ENCODE measurements at places on chromosomes 2 and 18. TPM values are rescaled to one million over a fixed set of nuclear protein-coding genes. Genes with fewer than 3 reads are reported as not detected.

Gene HOXD1
- total RNA-seq, result 0.64 TPM

- no peak for DNase-seq
These were observed 261.6 kb downstream of the NDUFA10 start for GRCh38 chr2:239763433-239764097.

GRCh38 chr2:223697316-223697891 lies 95.2 kb upstream of the SCG2 start:
- DNase-seq, result no peak

Gene NT5C1B
- total RNA-seq, result not detected

DNA sequence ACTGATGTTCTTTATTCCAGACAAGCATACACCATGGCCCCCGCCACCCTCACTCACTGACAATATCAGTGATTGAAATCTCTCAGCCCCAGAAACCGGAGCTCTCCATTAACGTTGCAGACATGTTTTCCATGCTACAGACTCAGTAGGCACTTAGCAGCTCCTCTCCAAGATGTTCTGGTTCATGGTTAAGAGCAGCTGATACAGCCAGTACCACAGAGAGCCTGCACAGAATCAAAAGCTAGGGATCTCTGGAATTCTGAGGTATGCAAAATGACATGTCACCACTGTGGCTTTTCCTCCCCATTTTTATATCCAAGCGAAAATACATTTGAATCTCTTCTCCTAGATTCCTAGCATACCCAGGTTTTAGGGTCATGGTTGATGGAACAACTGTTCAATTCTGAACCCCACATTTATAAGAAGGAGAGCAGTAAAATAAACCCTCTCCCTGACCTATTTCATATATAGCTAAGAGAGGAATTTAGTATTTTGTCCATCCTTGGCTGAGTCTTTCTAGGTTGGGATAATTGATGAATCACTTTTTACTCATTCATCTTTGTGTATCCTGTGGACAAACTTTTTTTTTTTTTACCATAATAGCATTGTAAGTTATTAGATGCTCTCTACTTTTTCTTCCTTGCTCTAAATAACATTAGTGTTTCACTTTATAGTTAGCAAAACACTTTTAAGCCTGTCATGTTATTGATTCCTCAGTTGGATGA lies 488.4 kb upstream of the PIK3C3 start:
- DNase-seq, result no peak

Gene LAMA1
- 10.2 TPM for total RNA-seq

- no peak for DNase-seq
These were observed 192.8 kb upstream of the APCDD1 start for GRCh38 chr18:10261344-10262276.

Gene HK2
- total RNA-seq, result 19.9 TPM

GRCh38 chr2:53600815-53601214 lies 166.8 kb upstream of the CHAC2 start:
- no peak for DNase-seq

Gene ODC1
- total RNA-seq, result 39.8 TPM

- DNase-seq, result no peak
These were observed 796.1 kb downstream of the DCDC2C start for GRCh38 chr2:4499316-4500030.

DNA sequence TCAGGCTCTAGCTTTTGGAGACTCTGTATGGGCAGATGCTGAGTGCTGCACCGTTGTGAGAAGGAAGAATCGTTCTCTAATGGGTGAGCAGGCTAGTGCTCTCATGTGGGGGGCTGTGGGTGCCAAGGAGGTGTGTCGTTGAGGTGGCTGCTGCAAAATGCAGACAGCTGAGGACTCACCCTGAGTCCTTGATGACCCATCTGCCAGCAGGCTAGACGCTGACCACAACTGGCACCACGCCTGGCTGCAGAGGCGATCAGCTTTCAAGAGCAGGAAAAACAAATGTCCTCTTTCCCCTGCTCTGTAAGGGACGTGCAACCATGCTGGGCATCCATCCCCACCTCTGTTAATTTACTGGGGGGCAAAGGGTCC lies 48.2 kb downstream of the HAUS1 start:
- DNase-seq, result no peak

Gene KATNAL2
- 16.8 TPM for total RNA-seq

Gene SALL3
- not detected for total RNA-seq

Gene TSN
- total RNA-seq, result 35.1 TPM

GRCh38 chr18:79975043-79975442 lies 10.6 kb downstream of the HSBP1L1 start:
- DNase-seq, result no peak

- DNase-seq, result no peak
These were observed 117.8 kb upstream of the TWIST2 start for GRCh38 chr2:238730001-238730669.

GRCh38 chr2:216029416-216030129 lies 16.2 kb upstream of the MREG start:
- no peak for DNase-seq

Gene ANKRD30B
- 11.5 TPM for total RNA-seq

Gene CLHC1
- total RNA-seq, result 20.8 TPM

DNA sequence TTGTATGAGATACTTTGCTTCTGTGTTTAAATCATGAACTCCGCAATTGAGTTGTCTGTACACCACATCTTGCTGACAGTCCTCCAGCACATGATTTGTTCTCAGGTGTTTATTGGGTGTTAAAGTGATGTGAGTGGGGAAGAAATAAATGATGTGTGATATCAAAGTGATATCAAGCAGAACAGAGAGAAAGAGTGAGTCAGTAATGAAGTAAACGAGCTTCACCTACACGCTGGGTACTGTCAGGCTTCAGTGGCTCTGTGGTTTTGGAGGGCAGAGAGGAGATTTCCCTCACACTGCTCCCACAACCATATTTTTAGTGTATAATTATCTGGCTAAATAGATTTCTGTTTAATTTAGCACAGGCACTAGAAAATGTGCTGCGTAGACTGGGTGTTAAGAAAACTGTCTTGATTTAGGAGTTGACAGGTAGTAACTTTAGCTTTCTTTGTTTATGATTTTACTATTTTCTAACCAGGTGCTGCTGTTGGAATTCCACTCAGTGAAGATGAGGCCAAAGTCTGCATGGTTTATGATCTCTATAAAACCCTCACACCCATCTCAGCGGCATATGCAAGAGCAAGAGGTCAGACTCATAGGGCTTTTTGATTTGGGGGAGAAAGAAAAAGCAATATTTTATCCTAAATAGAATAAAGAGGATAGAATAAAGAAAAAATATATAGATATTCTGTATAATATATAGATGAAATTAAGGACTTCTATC lies 21.2 kb downstream of the ATIC start:
- no peak for DNase-seq

- no peak for DNase-seq
These were observed 54.8 kb downstream of the GALNT14 start for GRCh38 chr2:31083234-31083993.

- DNase-seq, result no peak
These were observed 40.0 kb downstream of the TEX44 start for GRCh38 chr2:231632559-231633142.

Gene PIEZO2
- total RNA-seq, result 1.9 TPM

- no peak for DNase-seq
These were observed 90.3 kb downstream of the OLA1 start for GRCh38 chr2:174158003-174158402.

Gene UPP2
- total RNA-seq, result not detected

GRCh38 chr2:109429567-109430328 lies 184.0 kb downstream of the SEPTIN10 start:
- no peak for DNase-seq

- no peak for DNase-seq
These were observed 479.9 kb upstream of the NXPH2 start for GRCh38 chr2:139260052-139260430.

DNA sequence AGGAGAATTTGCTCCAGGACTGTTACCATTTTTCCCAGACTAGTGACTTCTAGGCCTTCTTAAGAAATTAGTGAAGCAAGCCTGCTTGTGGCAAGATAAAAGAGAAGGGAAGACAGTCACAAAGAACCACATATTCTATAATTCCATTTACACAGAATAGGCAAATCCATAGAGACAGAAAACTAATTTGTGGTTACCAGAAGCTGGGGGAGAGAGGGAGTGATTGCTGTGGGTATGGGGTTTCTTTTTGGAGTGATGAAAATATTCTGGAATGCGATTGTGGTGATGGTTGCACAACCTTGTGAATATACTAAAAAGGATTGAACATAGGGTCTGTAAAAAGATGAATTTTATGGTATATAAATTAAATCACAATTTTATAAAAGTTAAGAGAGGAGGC lies 37.5 kb upstream of the SIX2 start:
- no peak for DNase-seq

GRCh38 chr18:3791238-3791637 lies 341.3 kb downstream of the TGIF1 start:
- no peak for DNase-seq

Gene GPR45
- not detected for total RNA-seq

DNA sequence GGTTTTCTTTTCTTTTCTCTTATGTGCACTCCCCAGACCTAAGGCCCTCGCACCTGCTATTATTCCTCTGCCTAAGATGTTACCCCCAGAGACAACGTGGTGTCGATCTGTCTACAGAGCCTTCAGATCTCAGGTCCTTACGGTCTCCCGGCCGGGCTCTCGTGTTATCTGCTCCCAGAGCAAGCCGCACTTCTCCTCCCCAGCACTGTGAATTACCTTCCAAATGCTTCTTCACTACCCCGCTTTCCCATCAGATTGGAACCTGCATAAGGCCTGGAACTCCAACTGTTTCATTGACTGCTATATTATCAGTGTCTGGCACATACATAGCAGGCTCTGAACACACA lies 71.2 kb upstream of the ODC1 start:
- no peak for DNase-seq

DNA sequence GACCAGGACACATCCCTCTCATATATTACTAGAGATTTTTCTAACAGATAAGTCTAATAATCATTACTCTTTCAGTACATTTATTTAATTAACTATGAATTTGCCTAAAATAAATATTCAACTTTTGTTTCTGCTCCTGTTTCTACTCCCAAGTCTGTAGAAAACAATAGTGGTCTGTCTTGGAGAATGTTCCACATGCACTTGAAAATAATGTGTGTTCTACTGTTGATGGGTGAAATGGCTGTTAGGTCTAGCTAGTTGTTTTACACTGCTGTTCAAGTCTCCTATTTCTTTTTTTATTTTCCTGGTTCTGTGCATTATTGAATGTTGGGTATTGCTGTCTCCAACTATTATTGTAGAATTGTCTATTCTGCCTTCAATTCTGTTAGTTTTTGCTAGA lies 47.2 kb downstream of the SPOPL start:
- DNase-seq, result no peak

DNA sequence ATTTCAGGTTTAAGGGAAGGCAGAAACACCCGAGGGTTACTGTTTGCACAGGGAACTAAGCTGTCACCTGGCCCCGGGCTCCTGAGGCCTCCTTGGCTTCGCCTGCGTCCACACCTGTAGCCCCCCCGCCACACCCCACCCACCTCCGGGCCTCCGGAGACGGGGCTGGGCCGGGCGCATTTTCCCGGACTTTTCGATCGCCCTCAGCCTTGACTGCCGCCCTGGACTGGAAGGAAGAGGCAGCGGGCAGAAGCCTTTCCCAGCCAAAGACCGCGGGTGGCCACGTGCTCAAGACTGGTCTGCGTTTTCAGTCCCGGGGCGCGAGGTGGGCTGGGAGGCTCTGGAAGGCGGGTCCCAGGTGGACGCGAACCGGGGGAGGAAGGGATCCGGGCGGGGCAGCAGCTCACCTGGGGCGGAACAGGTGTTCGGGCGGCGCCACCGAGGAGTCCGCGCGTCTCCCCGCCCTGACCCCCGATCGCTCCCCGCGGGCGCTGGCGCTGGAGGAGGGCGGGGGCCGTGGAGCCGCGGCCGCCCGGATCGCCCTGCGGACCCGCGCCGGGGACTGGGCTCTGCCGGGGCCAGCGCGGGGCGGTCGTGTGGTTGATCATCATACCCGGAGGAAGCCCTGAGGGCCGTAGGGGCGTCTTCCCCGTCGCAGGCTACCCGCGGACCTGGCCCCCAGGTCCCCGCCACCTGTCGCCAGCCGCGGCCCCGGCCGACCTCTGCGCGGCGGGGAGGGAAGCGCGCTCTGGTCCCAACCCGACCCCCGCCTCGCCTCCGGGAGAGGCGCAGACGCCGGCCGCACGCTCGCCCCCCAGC lies 3.2 kb downstream of the ID2 start:
- peak; percentile 72 for DNase-seq

- peak; percentile 71 for DNase-seq
These were observed 19.2 kb downstream of the NEURL3 start for GRCh38 chr2:96485751-96486651.

- no peak for DNase-seq
These were observed 58.9 kb upstream of the CTNNA2 start for GRCh38 chr2:79453918-79454317.

- DNase-seq, result no peak
These were observed 187.4 kb downstream of the BCL2 start for GRCh38 chr18:63131959-63132818.

DNA sequence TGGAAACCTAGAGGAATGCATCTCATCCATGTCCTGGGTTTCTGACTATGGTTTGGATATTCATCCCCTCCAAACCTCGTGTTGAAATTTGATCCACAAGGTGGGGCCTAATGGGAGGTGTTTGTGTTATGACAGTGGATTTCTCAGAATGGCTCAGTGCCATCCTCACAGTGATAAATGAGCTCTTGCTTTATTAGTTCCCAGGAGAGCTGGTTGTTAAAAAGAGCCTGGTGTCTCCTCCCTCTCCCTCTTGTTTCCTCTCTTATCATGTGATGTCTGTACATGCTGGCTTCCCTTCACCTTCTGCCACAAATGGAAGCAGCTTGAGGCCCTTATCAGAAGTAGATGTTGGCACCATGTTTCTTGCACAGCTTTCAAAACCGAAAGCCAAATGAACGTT lies 424.3 kb downstream of the DCC start:
- DNase-seq, result no peak

DNA sequence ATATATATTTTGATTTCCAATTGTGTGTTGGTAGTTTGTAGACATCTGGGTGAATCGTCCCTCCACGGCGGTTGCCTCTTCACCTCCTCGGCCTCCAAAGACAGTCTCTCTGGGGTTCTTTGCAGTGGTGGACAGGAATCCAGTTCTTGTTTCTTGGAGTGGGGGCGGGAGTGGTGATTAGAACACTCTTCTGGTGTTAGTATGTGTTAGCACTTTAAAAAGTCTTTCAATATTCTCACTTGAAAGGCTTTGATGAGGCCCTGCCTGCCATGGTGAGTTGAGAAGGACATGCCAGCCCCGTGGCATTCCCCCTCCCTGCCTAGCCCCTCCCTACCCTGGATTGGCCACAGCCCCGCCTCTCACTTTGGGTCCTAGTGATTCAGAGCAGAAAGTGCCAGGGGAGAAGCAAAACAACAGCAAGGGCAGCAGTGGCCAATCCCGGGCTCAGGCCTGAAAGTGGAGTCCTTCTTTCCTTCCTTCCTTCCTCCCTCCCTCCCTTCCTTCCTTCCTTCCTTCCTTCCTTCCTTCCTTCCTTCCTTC lies 316.8 kb upstream of the HS6ST1 start:
- no peak for DNase-seq

- DNase-seq, result no peak
These were observed 175.3 kb upstream of the LYPD1 start for GRCh38 chr2:132845339-132845738.
